ENCODE measurements at places on chromosomes 2 and 18.

DNA sequence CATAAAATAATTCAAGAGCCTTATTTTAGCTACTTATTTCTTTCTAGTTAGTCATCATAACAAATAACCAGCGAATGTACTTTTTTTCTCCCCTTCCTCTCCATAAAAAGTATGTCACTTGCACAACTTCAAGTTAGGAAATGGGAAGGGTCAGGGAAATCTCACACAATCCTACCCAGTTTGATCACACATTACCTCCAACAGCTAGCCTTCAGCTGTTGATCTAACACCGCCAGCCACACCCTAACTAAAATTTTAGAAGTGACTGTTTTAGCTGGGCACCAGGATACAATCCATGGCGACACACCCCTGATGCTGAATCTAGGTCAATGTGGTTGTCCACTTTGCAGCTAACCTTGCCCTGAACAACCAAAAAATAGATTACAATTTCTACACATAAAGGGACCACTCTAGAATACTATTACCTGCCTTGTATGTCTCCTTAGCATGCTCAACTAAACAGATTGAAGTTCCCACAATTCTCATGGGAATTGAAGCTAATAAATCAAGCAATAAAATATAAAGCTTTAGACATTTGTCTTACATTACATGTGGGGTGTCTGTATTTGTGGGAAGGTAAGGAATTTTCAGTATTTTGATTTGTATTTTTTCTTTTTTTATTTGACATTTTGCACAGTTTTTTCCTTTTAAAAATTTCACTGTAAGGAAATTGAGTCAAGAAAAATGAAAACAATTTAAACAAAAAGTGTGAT is 7.3 kb upstream of the COL3A1 start:
- no peak for DNase-seq

- no peak for DNase-seq
Measured at GRCh38 chr2:231575612-231576256, 16.9 kb upstream of the TEX44 start.

DNA sequence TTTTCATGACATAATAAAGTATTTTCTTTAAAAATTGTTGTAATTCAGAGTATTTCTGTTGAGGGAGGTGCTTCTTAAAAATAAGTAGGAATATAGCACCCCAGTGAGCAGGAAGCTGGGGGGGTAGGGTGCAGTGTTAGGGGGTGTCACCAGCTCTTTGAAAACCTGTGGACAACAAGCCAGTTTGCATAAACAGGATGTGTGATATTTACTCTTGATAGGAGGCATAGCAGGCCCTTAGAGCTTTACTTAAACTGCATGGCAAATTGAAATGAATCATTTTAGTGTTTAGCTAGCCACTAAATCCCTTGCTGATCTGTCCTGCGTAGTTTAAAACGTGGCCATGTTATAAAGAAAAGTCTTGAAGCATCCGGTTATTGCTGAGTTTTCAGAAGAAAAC is 8.4 kb downstream of the TGIF1 start:
- no peak for DNase-seq

DNA sequence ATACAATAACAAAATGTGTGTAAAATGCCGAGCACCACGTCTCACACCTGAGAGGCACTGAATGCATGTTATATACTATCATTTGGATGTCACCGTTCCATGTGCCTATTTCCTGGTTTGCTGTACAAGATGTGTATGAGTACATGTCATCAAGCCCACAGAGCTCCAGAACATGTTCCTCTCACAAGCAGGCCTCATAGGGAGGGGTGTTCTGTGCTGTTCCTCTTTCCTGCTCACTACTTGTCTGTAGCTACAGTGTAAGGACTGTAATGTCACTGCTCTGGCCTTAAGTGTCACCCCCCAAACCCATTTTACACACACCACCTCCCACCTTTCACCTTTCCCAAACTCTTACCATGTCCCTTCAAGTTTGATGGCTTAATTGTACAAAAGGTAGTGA is 1.8 kb downstream of the AFF3 start:
- DNase-seq = peak; percentile 22

DNA sequence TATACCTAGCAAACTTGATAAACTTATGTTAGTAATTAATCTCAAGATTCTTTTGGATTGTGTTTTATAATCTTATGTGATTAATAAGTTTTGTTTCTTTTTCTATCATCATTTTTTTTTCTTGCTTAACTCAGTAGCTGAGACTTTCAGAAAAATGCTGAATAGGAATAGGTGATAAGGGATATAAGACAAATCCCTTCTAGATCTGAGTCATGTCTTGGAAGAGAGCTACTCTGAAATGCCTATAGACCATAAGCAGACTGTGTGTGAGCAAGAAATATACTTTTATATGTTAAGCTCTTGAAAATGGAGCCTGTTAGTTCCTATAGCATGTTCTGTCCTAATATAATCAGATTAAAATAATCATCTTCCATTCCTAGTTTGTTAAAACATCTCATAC is 29.6 kb downstream of the CYBRD1 start:
- no peak for DNase-seq

DNA sequence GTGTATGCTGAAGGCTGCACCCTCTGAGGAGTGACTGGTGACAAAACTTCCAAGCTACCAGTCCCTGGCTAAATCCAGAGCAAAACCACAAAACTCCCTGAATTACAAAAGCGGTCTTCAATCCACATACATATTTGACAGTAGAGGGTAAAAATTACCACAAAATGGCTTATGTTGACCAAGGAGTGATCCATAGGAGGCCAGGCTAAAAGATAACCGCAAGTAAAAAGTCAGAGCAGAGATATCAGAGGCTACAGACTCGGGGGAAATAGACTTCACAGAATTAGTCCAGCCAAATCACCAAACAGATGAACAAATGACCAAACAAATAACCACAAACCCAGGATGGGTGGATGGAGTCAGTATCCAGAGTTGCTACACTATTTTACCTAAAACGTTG is 19.4 kb downstream of the STARD6 start:
- no peak for DNase-seq

All from Kasumi-1 (cell line).